ENCODE measurements at places on chromosomes 16 and 17. TPM values are rescaled to one million over a fixed set of nuclear protein-coding genes. Genes with fewer than 3 reads are reported as not detected.

Gene SLC38A8
- total RNA-seq, result not detected

Gene C17orf67
- total RNA-seq, result 1.8 TPM

Gene KRTAP9-2
- total RNA-seq, result not detected

Gene EXOC3L1
- total RNA-seq, result 11.6 TPM

Gene NME2
- total RNA-seq, result 347 TPM

Gene DOC2A
- 1.9 TPM for total RNA-seq

Gene CLEC19A
- total RNA-seq, result 0.18 TPM

Gene XYLT1
- total RNA-seq, result 17.7 TPM

Gene CACNG3
- total RNA-seq, result not detected

Gene KRT17
- total RNA-seq, result 11.1 TPM

Gene TBC1D3C
- total RNA-seq, result not detected

Gene SLFN14
- total RNA-seq, result 1.8 TPM

Gene UBALD2
- 15.1 TPM for total RNA-seq

Gene TOX3
- 13.0 TPM for total RNA-seq

All from metanephros (tissue), 2 donors.